ENCODE measurements at places on chromosomes 2 and 18.

DNA sequence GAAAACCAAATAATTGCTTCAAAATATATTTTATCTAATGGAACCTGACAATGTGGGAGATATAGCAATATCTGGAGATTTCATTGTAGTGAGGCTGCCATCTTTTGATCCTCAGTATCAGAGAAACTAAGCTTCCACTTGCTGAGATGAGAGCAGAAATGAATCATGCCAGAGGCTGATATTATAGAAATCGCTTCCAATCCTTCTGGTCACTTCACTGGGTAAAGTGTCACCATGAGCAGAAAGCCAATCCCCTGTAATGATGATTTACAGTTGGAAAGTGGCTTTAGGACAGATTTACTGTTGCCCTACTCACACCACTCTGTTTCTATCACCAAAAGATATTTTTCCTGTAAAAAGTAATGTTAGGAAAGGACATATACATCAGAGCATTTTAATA lies 365.0 kb upstream of the VRK2 start:
- no peak for DNase-seq

DNA sequence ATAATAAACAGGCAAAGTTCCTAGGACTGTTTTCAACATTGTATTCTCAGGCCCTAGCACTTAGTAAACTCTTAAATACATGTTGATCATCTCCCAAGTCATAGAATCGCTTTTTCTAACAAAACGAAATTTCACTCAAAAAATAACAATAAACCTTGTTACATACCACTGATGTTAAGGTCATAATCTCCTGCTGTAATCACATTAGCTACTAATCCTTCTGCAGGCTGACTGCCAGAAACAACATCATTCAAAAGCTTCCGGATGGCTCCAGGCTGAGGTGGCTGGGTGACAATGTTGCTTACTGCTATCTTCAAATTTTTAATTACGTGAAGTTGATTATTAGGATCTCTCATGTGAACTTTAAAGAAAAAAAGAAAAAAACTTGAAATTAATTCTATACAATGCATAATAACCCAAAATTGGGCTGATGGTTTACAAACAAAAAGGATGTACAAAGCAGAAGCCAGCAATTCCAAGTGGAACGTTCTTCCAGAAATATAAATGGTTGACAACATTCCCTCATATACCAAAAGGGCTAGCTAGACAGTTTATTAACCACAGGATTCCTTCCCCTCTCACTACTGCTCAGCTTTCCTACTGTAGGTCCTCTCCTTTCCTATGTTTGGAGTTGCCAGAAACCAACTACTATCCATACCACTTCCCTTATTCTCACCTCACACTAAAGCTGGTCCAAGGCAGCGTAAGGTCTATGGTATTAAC lies 11.6 kb downstream of the TRAPPC8 start:
- DNase-seq = no peak

- DNase-seq = no peak
Measured at GRCh38 chr2:171260471-171261424, 100.1 kb upstream of the TLK1 start.

DNA sequence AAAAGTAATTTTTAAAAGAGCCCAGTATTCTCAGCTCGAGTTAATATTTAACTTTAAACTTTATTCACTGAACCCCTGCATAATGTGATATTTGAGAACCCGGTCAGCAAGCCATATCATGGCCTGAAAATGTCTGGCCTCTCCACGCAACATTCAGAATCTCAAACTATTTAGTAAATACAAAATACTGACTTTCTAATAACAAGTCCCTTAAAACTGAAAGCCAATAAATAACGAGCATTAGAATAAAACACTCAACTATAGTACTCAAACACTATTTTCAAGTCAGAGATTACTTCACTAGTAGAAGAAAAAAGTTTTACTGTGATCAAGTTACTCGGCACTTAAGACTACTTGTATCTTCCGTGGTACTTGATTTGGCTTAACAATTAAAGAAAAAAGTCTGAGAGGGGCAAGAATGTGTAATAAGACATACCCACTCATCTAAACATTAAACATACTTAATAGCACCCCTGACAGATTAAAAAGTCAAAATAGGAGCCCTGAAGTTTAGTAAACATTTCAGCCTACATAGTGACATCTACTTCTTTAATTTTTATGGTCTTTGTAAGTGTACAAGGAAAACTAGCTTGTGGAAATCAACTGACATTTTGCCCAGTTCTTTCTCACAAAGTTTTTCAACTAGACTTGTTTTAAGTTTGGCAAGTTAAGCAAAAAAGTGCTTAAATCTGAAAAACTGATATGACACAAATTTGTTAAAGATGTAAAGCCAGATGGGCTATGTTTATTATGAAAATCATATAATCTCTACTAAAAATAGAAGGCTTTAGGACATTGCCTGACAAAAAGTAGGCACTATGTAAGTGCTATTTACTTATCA lies 38.2 kb downstream of the RTN4 start:
- DNase-seq = no peak

DNA sequence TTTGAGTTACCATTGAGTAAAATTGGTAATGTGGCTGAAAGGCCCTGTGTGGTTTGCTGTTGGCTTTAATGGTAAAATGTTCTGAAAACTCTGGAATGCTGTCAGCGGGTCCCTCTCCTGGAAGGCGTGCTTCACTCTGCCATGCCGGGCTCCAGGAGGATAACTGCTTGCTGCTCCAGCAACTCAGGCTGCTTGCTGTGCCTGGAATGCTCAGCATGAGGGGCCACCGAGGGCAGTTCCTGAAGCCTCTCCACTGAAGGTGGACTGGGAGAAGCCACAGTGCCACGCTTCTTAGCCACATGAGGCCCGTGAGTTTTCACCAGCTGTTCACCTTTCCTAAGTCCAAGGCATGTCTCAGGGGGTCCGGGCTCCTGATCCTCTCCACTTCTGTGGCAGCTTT lies 90.4 kb upstream of the FAM110C start:
- DNase-seq = no peak

DNA sequence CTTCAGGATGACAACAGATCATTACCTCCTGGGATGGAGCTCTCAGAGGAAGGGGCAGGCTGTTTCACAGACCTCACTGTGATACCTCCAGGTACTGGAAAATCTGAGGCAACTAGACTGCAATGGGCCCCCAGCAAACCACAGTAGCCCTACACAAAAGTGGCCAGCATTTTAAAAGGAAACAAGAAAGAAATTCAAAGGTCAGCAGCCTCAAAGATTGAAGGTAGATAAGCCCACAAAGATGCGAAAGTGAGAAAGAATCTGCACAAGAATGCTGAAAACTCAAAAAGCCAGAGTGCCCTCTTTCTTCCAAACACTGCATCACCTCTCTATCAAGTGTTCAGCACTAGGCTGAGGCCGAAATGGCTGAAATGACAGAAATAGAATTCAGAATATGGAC lies 499.5 kb upstream of the CHAC2 start:
- DNase-seq = no peak

DNA sequence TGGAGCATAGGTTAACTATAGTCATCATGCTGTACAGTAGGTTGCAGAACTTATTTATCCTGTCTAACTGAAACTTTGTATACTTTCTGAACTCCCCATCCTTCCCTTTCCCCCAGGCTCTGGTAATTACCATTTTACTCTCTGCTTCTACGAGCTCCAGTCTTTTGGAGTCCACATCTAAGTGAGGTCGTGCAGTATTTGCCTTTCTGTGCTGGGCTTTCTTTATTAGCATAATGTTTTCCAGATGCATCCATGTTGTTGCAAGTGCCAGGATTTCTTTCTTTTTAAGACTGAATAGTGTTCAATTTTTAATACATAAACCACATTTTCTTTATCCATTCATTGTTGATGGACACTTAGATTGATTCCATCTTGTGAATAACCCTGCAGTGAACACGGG lies 464.1 kb downstream of the TGIF1 start:
- no peak for DNase-seq

- no peak for DNase-seq
Measured at GRCh38 chr18:58896268-58896667, 31.6 kb downstream of the ZNF532 start.

- DNase-seq = no peak
Measured at GRCh38 chr2:8847400-8847799, 10.0 kb upstream of the KIDINS220 start.

GRCh38 chr2:100992262-100992661 lies 9.8 kb upstream of the RPL31 start:
- no peak for DNase-seq

GRCh38 chr2:240502430-240503121 lies 55.2 kb downstream of the ANKMY1 start:
- no peak for DNase-seq

DNA sequence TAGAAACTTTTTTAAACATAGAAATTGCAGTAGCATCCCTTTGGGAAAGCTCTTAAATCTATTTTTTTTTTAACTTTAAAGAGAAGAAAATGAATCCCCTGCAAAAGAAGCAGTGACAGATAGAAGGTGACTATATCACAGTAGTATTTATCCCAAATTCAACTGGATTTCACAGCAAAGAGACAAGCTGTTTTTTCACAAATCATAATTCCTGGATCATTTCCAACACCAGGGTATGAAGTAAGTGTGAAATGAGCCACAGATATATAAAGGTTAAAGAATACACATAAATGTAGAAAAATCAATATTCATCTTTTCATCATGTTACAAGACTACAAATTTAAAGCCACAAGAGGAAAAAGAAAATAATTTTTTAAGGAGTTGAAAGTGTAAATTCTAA lies 1404.9 kb upstream of the NXPH2 start:
- DNase-seq = no peak

- DNase-seq = no peak
Measured at GRCh38 chr2:136257893-136258292, 139.9 kb upstream of the CXCR4 start.

DNA sequence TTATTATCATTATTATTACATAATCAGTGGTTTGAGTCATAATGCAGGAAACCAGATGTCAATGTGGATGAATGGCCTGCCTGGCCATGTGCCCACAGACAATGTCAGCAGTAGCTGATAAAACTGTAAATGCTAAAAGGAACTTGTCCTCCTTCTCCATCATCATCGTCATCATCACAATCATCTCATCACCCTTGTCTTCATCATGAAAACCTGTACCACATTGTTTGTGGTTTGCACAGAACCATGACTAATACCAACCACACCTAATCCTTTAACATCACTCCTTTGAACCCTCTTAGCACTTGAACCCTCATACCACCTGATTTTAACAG lies 96.0 kb downstream of the HNMT start:
- peak; percentile 66 for DNase-seq

DNA sequence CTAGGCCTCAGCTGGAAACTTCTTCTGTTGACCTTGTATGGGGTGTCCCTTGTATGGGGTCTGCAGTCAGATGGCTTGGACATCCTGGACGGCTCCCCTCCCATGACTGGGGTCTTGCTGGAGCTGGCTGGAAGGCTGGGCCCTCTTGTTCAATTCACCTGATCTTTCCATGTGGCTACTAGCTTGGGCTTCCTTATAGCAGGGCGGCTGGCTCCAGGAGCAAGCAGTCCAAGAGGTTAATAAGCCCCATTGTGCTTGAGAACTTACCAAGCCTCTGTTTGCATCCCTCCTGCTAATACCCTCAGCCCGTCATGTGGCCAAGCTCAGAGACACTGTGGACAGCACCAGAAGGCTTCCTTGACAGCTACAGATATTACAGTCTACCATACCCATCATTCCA lies 111.6 kb upstream of the NPAS2 start:
- DNase-seq = no peak

GRCh38 chr18:71371951-71372605 lies 1083.2 kb downstream of the SOCS6 start:
- no peak for DNase-seq

DNA sequence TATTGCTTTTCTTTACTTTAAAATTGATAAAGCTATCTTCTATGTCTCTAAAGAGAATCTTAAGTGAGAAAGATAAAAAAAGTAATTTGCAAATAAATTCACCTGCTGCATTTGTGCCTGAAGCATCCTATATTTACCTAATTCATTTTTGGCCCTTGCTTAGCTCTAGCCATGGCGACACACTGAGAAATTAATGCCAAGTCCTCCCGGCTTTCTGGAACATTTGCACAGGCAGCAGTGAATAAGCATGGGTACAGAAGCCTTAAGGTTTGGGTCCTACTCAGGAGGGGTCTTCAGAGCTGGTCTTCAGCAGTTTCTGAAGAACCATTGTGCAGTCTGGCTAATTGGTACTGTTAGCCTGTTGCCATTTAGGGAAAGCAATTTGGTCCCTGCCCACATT lies 73.9 kb upstream of the ZEB2 start:
- DNase-seq = no peak

DNA sequence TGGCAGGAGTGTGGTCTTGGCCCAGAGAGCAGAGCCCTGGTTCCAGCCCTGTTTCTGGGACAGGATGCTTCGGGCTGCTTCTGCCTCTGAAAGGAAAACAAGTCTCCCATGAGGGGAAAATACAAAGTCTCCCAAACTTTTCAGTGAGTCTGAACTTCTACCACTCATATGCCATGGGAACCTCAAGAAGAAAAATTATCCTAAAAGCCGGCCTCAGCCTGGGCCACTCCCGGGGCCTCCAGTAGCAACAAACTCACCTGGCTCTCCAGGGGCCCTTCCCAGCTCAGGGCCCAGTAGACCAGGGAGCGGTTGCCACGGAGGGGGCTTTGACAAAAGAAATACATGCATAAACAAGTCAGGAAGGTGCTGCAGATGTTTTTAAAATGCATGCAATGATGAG lies 289.2 kb upstream of the HDAC4 start:
- DNase-seq = no peak

DNA sequence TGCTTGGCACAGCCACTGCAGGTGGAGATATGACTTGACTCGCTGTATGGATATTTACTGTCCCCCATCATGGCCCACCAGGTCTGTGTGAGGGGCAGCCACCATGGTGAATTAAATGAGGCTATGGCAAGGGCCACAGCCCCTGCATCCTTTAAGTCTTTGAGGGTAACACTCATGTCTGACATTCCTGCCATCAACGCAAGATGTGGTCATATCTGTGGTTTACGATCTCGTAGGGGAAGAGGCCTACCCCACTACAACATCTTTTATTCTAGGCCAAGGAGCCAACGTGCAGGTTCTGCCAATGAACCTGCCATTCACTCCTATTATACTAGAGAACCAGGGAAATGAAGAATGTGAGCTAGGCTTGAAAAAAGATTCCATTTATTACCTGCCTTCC lies 381.6 kb upstream of the ID2 start:
- DNase-seq = no peak

- no peak for DNase-seq
Measured at GRCh38 chr2:170485254-170486026, 229.7 kb upstream of the SP5 start.

GRCh38 chr18:21612125-21613039 lies at the start of gene SNRPD1:
TSS of gene SNRPD1 (plus strand) at chr18:21612314. CDS start at chr18:21612430, 116 bp downstream.
- DNase-seq = peak; percentile 91

- DNase-seq = no peak
Measured at GRCh38 chr2:145186303-145186702, 666.4 kb upstream of the ZEB2 start.

GRCh38 chr2:207619764-207620203 lies 5.4 kb downstream of the METTL21A start:
- DNase-seq = no peak

- peak; percentile 49 for DNase-seq
Measured at GRCh38 chr2:74554820-74555531, 456 bp downstream of the DOK1 start.

DNA sequence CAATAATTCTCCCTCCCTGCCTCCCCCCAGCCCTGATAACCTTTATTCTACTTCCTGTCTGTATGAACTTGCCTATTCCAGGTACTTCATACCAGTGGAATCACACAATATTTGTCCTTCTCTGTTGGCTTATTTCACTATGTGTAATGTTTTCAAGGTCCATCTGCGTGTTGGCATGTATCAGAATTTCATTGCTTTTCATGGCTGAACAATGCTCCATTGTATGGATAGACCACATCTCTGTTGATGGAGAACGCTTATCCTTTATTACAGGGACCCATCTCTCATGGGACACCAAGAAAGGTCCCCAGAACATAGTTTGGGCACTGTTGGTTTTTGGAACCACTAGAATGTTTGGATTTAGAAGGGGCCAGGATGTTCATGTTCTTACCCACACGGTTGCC lies 40.2 kb downstream of the ATOH8 start:
- DNase-seq = no peak
